SK-N-DZ (cell line): ENCODE measurements at places on chromosomes 16 and 17.

- no peak for DNase-seq
Observed at GRCh38 chr17:16214190-16215001, 938 bp downstream of the NCOR1 start.

- DNase-seq: no peak
Observed at GRCh38 chr17:43928609-43929008, 13.7 kb downstream of the PPY start.

DNA sequence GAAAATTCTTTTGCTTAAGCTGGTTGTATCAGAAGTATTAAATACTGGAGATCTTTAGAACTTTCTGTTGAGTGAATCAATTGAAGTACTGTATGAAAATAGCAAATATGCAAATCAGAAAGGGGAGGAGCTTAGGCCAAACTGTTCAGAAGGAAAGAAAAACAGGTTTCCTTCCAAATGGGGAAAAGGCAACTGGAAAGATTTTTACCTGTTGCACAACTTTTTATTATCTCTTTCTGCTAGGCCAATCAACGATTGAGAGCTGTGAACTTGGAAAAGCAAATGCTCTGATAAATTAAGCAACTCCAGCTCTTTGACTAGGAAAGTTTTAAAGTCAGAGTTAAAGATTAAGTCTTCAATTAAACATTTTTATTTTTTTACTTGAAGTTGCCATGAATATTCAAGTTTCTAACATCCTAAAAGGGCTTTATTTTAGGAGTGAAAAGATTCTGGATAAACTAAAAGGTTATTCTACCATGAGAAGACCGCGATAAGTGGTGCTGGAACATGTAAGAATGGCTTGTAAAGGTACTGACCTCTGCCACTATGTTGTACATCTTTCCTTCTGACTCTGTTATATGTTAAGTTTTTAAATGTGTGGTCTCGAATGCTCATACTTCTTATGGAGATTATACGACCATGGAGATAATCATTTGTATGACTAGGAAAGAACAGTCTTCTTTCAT is 16.5 kb downstream of the DCUN1D3 start:
- no peak for DNase-seq

GRCh38 chr17:60297760-60298401 is 94.1 kb downstream of the USP32 start:
- DNase-seq: no peak

DNA sequence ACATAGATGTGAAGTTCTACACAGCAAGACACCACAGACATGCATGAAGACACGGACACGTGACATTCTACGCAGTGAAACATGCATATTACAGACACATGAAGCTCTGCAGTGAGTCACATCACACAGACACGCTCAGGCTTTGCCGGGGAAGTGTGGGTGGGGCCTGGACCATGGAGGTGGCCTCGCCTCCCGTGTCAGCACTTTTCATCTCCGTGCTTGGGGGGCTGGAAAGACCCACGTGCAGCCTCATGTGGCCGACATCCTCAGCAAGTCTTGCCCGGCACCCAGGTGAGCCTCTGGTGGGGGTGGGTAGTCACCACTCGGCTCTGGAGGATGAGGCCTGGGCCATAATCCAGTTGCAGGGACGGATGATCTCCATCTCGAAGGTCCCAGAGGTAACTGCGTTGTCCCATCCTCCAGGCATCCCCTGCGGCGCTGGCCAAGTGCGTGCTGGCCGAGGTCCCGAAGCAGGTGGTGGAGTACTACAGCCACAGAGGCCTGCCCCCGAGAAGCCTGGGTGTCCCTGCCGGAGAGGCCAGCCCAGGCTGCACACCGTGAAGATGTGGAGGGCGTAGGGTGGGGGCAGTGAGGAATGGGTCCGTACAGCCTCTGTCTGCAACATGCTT is 17.3 kb upstream of the DPEP1 start:
- DNase-seq: no peak
